Stimulated activated CD4-positive, alpha-beta T cell treated with anti-CD3 and anti-CD28 coated beads, Interleukin-15, amount 100 ng/mL, for 24 hours (primary cell): ENCODE measurements at places on chromosomes 12 and 14.

DNA sequence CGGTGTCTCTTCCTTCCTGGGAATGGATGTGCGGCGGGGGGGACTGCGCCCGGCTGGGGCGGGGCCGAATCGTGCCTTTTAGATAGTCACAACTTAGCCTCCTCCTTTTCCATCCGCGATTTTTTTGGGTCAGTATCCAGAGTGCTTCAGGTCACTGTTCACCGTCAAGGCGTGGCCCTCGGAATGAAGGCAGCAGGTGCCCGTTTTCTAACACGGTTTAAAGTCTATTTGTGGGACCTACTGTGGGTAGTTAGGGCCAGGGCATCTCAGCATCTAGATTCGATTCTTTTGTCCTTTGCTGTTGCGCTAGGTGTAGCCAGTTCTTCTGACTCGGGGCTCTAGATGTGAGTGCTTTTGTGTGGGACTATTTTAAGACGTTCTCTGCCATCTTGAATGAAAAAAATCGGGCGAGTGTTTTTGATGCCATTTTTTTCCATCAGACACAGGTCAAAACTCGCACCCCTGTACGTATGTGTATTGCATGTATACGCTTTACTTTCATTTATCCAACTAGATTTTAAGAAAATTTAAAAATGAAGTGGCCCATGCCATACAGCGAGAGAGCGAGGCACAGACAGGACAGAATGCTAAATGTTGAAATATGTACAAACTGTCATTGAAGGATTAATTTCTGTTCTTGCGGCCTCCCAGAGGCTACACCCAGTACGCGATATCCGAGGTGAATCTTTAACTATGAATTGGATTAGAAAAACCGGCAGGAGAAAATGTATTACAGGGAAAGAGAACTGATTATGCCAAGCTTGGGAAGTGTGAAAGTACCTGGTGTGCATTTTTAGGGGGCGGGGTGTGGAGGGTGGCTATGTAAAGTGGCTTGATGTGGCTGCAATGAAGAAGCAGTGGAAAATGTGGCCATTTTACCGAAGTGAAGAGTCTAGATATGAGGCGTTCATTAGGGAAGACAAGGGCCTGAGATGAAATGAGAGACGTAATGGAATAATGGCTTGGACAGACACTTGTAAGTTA, 835 bp downstream of the VEZT start:
- peak; percentile 68 for DNase-seq

GRCh38 chr12:74689929-74690328, 152.3 kb downstream of the ATXN7L3B start:
- DNase-seq, result no peak

- DNase-seq, result no peak
Observed at GRCh38 chr12:113075137-113075683, 18.7 kb downstream of the DTX1 start.

DNA sequence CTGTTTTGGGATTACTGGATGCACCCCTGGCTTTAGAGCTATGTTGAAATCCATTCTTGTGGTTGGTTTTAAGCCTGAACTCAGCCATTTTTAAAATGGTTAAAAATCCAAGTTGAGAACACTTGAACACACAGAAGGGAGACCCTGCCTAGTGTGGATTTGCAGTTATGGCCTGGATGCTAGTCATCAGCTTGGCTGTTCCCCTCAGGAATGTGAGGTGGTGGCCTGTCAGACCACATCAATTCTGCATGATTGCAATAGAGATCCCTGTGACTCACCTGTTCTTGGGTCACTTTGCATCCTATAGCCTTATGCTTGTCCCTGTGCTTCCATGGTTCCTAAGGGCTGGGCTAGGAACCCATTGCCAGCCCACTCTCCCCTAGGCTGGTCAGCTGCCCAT, 454.1 kb downstream of the ATP23 start:
- DNase-seq, result no peak

GRCh38 chr14:99749142-99749541, 44.1 kb upstream of the EML1 start:
- no peak for DNase-seq

- DNase-seq, result peak; percentile 27
Observed at GRCh38 chr14:93734086-93734822, 54.0 kb downstream of the PRIMA1 start.

DNA sequence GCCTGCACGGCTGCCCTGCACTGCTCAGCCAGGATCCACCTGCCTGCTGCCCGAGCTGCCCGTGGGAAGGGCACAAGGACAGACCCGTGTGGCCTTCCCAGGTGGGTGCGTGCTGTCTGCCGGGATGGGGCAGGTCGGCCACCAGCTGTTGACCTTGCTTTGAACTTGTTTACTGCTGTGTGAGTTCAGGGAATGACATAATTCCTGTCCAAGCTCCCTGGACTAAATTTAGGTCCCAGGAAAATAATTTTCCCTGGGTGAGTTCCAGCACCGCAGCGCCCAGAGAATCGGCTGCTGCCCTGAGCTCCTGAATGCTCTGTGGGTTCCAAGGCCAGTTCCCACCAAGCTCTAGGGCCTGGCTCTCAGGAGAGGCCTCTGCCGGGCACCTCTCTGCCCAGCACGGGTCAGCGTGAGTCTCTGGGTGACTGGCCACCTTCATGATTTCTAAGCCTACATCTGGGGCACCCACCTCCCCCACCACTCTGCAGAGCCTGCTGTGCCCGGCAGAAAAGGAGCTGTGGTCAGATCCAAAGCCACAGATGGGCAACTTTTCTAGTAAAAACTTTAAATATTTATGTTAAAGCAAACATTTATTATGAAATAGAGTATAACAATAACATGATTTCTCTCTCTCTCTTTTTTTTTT, 27.2 kb upstream of the MLXIP start:
- DNase-seq, result no peak

DNA sequence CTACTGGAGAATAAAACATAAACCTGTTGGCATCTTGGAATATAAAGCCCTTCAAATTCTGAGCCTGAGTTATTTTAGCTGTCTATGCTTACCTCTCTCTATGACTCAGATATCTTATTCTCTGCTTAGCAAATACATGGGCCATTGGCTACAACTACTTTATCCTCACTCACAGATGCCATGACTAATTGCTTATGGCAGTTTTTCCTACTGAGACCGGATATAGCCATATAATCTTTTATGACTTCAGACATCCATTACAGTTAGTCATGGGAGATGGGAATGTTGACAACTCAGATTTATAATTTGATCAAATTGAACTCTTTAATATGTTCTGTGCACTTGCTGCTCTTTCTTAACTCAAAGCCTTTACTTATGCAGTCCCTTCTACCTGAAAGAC, 502.4 kb upstream of the ATP2B1 start:
- DNase-seq, result no peak

- peak; percentile 10 for DNase-seq
Observed at GRCh38 chr12:79933532-79934264, 1.2 kb downstream of the PPP1R12A start.

- DNase-seq, result no peak
Observed at GRCh38 chr12:53988541-53989226, 3.7 kb downstream of the HOXC10 start.

- DNase-seq, result no peak
Observed at GRCh38 chr12:40203060-40203430, 21.8 kb upstream of the LRRK2 start.

DNA sequence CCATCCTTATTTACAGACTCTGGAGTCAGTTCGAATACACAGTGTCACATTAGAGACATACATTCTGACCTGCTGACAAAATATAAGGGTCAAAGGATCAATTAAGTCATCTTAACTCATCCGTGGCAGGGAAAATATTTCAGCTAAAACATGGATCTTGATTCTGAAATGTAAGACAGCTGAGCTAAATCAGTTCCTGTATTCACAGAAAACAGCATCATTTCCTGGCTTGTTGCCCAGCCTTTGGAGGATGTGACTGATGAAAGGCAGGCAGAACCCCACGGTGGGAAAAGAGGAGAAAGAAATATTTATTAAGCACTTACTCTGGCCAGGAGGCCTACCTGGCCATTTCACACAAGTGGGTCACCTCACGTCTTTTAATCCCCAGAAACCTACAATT, 101.9 kb downstream of the GAS2L3 start:
- no peak for DNase-seq

DNA sequence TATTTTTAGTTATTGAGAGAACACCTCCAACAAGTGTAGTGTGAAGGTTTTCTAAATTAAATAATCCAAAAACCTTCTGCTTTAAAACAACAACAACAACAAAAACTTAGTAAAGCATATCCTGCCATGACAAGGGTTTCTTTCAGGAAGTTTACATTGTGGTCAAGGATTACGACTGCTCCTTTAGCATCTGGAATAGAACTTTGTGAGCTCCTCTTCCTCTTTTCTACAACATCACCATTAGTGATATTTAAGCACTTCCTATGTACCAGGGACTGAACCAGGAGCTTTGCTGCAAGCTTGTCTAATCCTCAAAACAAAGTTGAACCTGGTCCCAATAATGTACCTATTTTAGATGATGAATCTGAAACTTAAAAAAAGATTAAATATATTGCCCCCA, 315.4 kb upstream of the KITLG start:
- no peak for DNase-seq

DNA sequence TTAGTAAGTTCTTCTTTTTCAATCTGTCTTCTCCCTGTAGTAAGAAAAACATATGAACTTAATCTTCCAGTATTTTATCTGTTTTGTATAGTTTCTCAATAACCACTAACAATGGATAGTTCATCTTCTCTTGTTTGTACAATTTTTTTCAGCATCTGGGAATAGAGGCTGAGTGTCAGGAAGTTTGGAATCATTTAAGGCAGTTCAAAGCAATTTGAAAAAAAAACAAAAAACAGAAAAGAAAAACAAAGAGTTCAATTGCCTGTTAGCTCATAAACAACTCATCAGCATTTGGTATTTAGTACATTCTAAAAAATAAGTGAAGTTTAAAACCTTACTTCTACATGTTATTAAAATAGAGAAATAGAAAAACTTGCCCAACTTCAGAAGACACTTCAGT, 116.8 kb downstream of the PLCZ1 start:
- DNase-seq, result no peak

DNA sequence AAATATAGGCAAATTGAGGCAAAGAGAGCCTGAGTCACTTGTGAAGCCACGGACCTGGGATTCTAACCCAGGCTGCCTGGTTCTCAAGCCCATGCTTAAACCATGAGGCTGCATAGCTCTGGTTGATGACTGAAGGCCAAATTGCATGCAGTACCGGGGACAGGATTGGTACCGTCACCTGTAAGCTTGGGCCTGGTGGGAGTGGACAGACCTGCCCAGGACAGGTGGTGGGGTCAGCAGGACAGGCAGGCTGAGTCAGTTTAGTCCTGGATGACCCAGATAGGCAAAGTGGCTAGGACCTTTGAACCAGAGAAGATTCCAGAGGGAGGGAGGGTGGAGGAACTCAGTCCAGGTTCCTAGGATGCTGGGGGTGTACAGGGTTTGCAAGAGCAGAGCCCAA, 25.8 kb downstream of the RIN3 start:
- DNase-seq, result no peak

DNA sequence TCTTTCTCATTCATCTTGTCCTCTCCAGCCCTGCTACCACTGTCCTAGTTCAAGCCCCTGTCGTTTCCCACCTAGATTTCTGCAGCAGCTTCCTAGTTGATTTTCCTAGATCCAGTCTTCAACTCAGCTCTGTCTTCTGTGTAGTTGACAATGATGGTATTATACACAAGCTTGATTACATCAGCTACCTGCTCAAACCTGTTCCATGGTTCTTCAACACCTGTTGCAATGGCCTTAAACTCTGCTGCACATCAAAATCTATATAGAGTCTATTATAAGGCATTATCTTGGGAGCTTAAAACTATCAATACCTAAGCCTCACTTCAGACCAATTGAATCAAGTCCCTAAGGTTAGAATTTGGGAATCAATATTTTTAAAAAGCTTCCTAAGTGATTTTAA, 71.7 kb upstream of the PELI2 start:
- no peak for DNase-seq

DNA sequence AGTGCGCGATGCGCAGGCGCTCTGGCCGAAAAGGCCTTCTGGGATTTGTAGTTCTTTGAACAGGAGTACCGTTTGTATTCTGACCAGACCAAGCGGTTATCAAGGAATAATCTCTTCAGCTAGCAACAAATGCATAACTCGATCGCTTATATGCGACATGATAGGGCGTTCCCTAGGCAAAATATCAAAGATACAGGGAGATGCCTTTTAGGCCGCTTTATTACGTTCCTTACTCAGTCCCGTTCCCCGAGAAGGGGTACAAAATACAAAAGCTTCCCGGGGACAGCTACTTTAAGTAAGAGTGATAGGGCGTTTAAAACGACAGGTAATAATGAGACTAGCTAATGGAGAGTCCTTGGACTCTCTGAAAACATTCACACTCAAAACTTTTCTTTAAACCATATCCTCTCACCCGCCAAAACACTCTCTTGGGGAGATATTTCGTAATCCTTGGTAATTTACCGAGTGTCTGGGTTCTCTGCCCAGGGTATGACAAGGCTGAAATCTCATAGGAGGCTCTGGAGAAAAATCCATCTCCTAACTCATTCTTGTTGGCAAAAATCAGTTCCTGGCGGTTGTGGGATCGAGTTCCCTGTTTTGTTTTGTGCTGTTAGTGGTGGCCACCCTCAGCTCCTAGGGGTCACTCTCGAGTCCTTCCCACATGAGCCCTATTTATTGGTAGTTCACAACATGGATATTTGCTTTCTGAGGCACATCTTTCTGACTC, 412 bp upstream of the SNW1 start:
- DNase-seq, result no peak

DNA sequence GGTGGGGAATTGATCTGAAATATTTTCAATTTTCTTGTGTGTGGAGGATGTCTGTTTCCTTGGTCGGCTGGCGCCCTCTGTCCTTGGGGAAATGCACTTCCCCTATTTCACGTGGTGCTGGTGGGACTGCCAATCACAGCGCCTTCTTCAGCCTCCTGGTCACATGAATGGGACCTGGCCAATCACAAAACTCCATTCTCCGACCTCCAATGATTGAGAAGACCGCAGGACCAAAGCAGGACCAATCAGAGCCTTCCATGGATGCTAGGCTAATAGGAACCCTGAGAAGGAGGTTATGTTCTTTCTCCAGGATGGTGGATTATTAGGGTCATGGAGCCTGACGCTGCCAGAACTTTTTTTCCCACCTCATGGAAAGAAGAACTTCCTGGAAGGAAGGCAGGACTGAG, 188.7 kb downstream of the TTC8 start:
- peak; percentile 27 for DNase-seq

- DNase-seq, result no peak
Observed at GRCh38 chr14:50530794-50531365, 1.5 kb downstream of the MAP4K5 start.

DNA sequence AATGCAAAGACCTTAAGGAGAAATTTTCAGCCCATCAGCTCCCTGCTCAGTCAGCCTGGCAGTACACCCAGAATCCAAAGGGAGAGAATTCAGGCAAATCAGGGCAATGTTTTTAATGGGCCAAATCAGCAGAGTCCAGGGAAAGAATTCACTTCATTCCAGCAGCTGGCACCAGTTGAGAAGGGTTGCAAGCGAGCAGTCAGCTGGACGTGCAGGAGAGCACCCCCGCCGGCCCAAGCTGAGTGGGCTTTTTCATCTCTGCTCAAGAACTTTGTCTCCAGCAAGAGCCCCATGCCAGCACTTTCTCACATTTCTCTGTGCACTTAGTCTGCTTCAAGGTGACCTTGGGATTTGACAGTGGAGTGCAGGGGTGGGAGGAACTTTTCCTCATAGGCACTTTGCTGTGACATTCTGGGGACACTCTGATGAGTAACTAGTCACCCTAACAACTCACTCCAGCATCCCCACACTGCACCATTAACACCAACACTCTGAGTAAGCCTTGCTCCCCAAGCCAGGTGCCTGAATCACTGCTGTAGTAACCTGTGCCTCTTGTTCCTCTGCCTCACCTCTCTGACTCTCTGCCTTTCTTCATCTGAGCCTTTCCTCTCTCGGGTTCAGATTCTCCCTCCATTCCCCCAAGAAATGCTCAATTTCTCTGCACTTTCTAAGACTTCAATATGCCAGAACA, 2.2 kb downstream of the ENDOU start:
- no peak for DNase-seq
